ENCODE measurements at places on chromosomes 1 and 21.

DNA sequence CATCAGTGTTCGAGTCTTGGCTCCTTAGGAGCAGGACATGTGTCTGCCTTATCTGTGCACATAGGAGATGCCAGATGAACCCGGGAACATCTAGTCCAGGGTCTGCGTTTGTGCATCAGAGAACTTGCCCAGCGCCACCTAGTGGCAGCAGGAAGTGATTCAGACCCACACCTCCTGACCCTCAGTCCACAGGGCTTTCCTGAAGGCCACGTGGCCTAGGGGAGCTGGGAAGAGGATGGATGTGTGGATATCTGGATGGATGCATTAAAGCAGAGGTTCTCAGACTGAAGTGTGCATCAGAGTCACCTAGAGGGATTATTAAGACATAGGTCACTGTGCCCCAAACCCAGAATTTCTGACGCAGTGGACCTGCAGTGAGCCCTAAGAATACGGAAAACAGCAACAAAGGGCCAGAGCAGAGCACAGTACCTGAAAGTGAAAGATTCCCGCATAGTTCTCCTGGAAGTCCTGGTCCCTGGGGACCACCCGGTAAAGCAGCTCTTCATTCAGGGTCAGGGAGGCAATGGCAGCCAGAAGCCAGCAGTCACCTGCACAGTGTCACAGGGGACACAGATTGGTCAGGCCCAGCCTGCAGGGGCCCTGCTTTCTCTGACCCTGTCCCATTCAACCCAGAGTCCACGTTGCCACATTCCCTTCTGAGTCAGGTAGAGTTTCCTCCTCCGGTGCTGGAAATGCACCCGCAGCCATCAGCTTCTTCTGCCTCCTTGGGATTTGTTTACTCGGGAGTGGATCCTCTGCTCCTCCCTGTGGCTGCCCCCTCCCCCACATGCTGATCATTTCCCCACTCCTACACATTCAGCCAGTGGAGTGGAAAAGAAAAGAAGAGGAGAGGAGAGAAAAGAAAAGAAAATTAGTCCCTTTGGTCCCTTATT, 37.0 kb downstream of the CAPN8 start:
- DNase-seq: no peak

DNA sequence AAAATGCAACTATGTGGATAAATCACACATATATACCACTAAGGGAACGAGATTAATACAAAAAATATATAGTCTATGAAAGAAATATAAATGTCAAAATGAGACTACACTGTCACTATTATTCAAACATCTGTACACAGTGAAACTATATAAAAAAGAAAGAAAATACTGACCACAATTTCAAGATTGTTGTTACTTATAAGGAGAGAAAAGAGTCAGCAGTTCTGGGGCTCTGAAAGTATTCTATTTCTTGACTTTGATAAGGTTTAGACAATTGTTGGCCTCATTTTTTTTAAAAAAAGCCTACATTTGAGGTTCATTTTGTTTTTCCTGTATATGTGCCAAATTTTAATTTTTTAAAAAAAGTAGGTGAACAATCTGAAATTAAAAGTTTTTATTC, 319.3 kb upstream of the CHRM3 start:
- DNase-seq: no peak

- DNase-seq: no peak
Measured at GRCh38 chr1:88060112-88060673, 623.9 kb upstream of the PKN2 start.

DNA sequence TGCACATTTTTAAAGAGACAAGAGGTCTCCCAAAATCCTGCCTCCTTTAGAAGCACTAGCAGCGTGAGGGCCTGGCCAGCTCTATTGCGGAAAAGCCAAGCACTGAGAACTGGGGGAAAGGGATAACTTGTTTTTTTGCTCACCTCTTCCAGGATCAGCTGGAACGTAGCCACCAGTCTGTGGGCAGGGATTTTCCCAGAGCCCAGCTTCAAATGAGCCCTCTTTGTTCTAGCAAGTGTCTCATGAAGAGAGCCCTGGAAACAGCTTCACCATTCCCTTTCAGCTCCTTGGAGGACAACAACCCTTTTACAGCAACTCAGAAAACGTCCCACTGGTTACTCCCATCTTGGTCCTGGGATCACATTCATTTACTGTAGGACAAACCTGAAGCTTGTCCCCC, 195.4 kb downstream of the LMX1A start:
- DNase-seq: no peak

DNA sequence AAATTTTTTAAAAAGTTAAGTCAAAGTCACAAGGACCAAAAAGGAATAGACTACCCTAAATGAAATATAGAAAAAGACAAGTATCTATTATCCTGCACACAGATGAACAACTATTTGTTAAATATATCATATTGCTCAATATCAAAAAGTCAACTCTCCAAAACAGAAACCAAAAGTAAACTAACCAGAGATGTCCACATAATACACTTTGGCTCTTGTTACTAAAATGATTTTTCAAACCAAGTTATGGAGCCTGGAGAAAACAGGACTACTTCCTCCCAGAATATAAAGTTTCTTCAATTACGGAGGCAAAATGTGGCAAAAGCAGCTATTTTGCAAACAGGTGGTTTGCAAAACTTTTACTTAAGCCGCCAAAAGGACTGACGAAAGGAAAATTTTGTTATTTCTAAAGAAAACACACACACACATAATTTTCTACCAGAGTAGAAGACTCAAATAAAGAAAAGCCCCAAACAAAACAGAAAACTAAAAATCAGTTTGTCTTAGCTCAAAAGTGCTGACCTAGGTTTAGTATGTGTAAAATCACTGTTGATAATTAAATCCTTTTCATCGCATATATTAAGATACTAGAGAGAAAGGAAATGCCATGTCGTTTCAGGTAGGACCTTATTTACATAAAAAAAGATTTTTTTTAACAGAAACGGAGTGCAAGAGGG, 1.1 kb downstream of the DPYD start:
- DNase-seq: no peak

DNA sequence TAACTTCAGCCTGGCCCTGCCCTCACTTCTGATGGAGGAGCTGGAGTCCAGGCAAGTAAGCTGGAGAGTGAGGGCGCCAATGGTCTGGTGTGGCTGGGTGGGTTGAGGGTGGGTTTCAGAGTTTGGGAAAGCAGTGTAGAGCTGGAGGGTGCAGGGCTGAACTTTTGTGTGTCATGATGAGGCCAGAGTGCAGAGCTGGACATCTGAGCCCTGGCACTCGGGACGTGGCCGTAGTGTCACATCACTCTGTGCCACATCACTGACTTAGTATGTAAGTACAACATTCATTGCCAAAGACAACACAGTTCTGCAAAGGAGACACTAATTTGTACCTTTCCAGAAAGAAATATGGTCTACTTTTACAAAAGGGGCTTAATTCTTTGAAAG, 15.8 kb downstream of the SPATA46 start:
- DNase-seq: no peak

- DNase-seq: no peak
Measured at GRCh38 chr1:73948055-73948454, 249.9 kb downstream of the LRRIQ3 start.

GRCh38 chr1:31248276-31248675, 8.6 kb upstream of the NKAIN1 start:
- DNase-seq: no peak

- DNase-seq: no peak
Measured at GRCh38 chr1:112713466-112714312, 1.4 kb downstream of the PPM1J start.

DNA sequence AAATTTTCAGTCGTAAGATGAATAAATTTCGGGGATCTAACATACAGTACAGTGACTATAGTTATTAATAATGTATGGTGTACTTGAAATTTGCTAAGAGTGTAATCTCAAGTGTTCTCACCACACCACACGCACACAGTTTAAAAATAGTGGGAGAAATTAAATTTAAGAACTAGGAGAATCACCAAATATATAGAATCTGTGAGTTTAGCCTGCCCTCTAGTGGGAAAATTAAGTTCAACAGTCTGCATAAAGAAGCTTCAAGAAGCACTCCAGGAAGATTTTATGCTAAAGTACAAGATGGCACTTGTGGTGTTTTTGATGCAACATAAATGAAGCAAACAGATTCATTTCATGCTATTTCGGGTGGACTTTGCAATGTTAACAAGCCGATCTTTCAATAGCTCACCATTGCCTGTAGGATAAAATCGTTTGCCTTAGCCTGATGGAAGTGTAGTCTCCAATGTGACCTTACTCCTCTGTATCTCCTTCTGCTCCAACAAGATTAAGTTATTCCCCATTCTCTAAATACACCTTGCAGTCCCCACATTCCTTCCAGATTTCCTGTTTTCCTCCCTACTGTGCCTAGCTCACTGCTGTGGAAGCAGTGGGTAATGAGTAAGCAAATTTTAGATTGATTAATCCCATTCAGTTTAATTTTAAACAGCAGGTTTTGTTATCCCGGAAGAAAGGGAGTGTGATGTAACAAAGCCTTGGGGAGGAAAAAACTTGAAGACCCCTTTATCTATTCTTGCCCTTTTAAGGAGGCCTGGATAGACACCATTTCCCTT, 8.7 kb upstream of the PIK3C2B start:
- DNase-seq: no peak

- DNase-seq: no peak
Measured at GRCh38 chr1:169236143-169236542, 129.7 kb downstream of the ATP1B1 start.

DNA sequence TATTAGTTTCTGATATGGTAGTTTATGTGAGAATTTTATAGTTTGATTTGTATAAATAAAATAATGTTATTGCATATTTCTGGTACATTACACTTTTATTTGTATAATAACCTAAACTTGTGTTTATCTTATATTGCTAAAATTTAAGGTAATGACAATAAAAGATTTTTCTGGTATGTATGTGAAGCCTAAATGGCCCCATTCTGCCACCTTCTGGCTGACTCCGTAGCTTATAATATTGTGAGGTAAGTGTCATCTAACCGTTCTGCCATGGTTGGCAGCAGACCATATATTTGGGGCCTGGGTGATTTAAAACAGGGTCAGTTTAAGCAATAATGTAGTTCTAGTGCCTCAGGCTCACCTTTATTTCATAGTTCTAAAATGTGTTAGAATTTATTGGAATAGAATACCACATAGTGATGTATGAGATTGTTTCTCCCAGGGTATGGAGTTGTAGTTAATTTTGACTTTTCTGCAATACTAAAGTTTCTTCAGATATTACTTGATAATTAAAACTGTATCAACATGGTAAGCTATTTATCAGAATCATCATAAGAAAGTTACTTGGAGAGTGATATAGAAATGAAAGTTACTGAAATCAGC, 21.2 kb upstream of the PRKACB start:
- peak; percentile 33 for DNase-seq

DNA sequence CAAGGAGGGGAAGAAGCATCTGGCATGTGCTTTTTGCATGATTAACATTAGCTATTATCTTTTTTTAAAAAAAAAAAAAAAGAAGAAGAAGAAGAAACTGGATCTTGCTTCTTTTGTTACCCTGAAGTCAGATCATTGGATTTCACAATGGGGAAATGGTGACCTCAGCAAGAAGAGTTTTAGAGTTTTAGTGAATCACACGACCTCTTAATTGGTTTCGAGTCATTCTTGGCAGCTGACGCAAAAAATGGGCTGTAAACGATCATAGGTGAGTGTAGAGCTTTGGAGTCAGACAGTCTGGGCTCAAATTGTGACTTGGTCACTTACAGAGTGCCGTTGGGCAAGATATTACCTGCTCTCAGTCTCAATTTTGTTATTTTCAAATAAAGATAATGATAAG, 33.3 kb upstream of the PGBD5 start:
- no peak for DNase-seq

- DNase-seq: no peak
Measured at GRCh38 chr1:155392898-155393411, 72.3 kb downstream of the RUSC1 start.

DNA sequence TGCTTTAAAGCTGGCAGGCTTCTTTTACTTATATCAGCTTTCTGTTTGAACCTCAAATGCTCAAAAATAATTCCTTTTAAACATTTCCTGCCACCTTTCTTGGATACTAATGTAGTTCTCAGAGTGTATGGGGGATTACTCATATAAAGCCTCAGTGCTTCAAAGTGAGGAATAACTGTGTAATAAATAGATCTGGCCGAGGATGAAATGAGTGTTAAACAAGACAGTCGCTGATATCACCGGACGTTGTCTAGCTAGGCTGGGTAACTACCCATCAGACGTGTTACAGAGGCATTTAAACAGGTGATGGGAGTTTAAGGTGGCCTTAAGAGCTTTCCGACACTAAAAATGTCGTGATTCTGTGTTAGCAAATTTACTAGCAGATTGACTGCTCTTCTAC, 53.1 kb downstream of the VANGL2 start:
- DNase-seq: no peak

GRCh38 chr1:168266644-168267186, 14.0 kb upstream of the TBX19 start:
- no peak for DNase-seq

- DNase-seq: no peak
Measured at GRCh38 chr21:20270365-20271055, 727.7 kb upstream of the NCAM2 start.

DNA sequence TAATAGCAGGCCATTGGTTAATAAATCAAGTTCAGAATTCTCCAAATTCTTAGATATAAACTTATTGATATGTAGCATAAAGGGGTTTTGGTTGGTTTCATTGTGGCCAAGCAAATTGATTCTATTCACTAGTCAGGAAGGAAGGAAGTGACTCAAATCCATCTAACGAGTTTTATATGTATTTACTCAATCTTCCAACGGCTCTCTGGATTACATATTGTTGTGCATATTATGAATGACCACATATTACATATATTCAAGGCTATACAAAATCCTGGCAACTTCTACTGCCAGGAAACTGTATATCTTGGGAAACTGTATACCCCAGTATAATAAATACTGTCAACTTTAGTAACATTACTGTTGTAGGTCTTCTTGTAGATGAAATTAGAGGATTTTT, 20.1 kb upstream of the PDE4B start:
- DNase-seq: no peak

- DNase-seq: no peak
Measured at GRCh38 chr1:116478621-116479020, 92.2 kb downstream of the CD58 start.

- DNase-seq: no peak
Measured at GRCh38 chr1:54003249-54003646, 14.7 kb downstream of the LDLRAD1 start.

DNA sequence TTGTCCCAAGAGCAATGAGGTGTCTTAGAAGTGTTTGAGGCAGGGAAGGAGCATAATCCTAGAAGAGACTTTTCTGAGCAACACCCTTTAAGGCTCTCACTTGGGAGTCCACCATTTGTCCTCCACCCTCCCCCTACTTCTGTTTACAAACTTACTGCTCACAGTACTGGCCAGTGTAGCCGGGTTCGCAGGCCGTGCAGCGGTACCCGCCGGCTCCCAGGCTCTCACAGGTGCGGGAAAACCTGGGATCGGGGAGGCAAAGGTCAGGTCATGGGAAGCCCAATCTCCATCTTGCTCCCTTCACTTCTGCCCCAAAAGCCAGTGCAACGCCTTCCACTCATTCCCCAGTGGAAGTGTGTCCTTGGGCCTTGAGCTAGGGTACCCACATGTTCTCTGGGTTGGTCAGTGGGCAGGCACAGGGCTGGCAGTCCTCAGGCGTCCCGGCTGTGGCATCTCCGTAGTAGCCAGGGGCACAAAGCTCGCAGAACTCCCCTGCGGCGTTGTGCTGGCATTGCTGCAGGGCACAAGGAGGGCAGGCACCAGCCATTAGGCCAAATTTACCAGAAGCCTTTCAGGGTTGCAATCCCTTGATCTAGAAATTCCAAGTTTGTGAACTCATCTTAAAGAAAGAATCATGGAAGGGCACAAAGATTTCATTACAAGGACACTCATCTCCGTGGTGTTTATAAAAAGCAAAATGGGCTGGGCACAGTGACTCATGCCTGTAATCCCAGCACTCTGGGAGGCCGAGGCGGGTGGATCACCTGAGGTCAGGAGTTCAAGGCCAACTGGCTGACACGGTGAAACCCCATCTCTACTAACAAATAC, 49.8 kb downstream of the LDLRAD2 start:
- no peak for DNase-seq
